ENCODE measurements at places on chromosomes 5 and 9.
A peak's percentile ranks its signal among the peaks of the same experiment; 100 is the strongest.

GRCh38 chr9:21684231-21684630, 118.2 kb upstream of the MTAP start:
- no peak for DNase-seq

DNA sequence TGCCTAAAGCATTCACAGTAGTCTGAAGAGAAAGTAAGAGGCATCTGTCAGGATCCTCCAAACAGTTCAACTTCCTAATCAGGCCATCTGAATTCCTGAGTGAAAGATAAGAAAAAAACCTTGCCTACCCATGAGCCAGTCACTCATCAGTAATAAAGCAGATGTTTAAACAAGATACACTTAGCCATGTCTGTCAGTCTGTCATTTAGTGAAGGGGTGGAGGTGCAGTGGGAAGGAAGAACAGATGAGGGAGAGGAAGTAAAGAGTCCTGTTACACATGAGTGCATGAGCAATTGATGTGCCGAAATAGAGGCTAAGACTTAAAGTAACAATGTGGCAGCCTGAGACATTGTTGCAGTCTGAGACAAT, 29.9 kb upstream of the DMRTA1 start:
- DNase-seq: no peak

DNA sequence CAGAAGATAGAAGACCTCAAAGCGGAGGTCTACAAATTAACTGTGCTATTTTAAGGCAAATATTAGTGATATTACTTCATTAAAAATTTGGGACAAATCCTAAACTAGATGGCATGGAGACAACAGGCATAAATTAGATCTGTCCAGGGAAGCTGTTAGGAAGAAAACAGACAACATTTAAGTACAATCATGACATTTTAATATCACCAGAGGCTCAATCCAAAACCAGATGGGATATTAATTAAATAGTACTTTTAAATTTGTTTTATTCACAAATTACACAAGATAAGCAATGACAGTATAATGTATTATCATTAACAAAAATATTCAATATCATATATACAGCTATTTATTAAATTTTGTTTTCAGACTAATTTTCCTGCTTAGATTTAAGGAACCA, 161.1 kb downstream of the AP3B1 start:
- no peak for DNase-seq

GRCh38 chr9:133184971-133185370, 21.3 kb upstream of the GBGT1 start:
- peak; percentile 93 for DNase-seq

GRCh38 chr5:119400245-119400644, 44.4 kb downstream of the TNFAIP8 start:
- DNase-seq: peak; percentile 78

- DNase-seq: no peak
Observed at GRCh38 chr5:140312791-140313189, 9.9 kb upstream of the PFDN1 start.

DNA sequence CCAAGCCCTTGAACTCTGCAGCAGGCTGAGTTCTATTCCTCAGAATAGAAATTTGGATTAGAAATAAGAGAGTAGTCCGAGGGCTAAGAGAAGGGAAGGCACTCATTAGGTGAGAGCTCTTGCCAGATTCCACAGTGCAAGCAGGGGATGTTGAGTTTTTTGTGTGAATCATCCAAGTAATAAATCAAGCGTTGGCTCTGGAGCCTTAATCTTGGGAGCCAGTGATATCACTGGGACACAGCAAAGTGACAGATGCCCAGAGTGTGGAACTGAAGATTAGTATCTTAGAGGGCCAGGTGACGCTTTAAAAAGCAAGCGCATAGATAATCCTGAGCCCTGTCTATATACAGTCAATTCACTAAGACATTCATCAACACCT, 60.3 kb downstream of the FOXD1 start:
- DNase-seq: no peak

DNA sequence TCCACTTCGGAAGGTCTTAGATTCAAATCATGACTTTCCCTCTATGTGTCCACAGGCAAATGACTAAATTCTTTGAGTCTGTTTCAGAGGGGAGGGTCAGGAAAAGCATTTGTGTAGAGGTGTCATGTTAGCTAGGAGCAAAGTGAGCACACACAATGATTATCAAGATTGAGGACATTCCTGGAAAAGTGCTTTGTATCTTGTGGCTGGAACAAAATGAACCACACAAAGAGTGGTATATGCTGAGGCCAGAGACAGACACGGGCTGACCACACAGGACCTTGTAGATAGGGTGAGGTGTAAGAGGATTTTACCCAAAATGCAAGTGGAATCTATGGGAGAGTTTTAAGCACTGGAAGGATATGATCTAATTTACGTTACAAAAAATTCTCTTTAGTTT, 245.3 kb upstream of the NMUR2 start:
- DNase-seq: no peak

DNA sequence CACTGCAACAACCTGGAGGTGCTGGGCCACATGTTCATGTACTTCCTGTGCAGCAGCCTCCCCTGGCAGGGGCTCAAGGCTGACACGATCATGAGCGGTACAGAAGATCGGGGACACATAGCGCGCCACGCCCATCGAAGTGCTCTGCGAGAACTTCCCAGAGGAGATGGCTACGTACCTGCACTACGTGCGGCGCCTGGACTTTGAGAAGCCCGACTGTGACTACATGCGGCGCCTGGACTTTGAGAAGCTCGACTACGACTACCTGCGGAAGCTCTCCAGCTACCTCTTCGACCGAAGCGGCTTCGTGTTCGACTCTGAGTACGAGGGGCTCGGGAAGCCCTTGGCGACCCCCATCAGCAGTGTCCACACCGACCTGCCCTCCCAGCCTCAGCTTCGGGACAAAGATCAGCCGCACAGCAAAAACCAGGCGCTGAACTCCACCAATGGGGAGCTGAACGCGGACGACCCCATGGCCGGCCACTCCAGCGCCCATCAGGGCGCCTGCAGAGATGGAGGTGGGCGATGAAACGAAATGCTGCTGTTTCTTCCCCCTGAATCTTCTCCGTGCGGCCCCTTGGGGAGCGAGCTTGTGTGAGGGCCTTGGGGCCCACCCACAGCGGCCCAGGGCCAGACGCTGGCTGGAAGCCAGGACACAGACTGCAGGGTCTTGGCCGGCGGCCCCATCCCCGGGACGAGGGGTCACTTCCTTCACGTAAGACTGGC, 56.5 kb downstream of the JAK2 start:
- no peak for DNase-seq

DNA sequence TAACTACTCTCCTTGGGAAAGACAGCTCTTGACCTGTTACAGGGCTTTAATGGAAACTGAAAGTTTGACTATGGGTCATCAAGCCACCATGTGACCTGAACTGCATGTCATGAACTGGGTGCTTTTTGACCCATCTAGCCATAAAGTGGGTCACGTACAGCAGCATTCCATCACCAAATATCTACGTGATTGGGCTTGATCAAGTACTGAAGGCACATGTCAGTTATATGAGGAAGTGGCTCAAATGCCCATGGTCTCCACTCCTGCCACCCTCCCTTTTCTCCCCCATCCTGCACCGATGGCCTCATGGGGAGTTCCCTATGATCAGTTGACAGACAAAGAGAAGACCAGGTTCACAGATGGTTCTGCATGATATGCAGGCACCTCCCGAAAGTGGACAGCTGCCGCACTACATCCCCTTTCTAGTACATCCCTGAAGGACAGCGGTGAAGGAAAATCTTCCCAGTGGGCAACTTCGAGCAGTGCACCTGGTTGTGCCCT, 7.3 kb upstream of the FCN1 start:
- no peak for DNase-seq

DNA sequence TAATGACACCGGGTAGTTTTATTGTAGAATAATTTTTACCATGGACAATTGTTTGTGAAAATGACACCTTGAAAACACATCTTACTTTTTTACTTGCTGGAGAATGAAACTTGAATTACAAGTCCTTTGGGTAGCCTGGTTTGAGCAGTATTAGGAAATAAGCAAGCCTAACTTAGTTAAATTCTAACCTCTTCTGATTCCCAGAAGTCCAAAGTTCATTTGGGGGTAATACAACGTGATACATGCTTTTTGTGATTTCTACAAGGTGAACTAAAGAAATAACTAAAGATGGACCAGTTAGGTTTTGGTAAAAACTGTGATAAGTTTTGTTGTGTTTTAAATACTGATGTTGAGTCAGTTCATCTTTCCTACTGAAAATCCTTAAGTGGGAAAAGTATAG, 135.4 kb upstream of the DMRT1 start:
- no peak for DNase-seq

DNA sequence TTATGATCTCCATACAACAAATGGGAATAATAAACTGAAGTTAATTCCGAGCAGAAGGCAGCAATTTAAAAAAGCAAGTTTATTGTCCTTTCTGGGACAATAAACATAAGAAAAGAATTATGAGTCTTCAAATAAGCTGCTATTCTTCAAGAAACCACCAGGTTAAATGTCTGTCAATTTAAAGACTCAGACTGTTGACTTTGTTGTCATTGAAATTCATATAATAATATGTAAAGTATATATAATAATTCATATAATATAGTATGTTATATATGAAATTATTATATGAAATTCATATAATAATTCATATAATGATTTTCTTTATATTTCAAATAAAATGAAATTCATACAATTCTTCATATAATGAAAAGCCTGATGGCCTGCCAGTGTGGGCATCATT, 497.5 kb upstream of the RGMB start:
- DNase-seq: no peak

- peak; percentile 32 for DNase-seq
Observed at GRCh38 chr5:32805971-32806638, 95.0 kb downstream of the NPR3 start.

- DNase-seq: no peak
Observed at GRCh38 chr9:14705079-14705478, 11.8 kb upstream of the ZDHHC21 start.

GRCh38 chr5:133868946-133869518, 99.4 kb downstream of the C5orf15 start:
- peak; percentile 86 for DNase-seq

- DNase-seq: no peak
Observed at GRCh38 chr5:127233590-127233989, 57.0 kb upstream of the MEGF10 start.

- no peak for DNase-seq
Observed at GRCh38 chr5:9302218-9302617, 243.7 kb downstream of the SEMA5A start.

DNA sequence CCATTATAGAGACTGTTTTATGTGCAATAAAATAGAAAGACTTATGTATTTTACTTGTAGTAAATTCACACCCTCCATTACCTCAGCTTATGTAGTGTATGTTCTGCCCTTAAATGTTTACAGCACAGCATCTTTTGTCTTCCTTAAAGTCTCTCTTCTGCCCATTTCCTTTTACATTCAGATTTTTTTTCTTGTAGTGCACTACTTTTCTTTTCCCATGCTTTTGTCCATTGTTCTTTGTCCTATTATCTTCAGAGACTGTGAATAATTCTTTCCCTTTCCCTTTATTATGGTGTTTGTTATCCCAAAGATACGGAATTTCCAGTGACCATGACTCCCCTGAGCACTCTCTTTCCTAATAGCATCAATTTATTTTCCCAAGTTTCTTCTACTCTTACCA, 66.1 kb upstream of the TYRP1 start:
- no peak for DNase-seq

DNA sequence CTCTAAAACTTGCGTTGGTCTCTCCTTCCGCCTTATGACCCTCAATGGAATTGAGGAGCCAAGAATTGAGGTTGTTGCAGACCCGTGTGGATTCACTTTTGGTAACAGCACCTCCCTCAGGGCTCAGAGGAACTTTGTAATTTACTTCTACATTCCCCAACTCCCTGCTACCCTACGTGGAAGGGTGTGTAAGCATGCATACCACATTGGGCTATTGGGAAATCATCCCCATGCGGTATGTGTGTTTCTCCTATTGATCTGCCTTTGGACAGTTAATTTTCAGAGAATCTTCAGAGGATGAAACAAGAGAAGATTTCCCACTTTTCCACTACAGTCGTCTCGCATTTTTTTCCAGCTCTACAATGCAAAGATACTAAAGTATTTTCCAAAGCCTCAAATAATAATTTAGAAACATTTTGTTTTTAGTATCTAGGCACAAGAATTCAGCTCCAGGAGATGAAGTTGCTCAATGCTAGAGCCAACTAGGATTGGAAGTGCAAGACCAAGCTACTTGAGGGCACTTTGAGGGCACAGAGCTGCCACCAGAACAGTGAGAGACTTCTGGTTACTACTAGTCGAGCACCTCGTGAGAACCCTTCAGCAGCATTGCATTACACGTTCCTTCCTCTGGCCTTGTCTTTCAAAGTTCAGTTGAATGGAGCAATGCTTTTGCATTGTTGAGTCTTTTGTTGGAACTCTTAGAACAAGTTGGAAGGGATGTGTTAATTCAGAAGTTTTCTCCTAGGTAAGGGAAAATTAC, 3.4 kb downstream of the C1QTNF3 start:
- DNase-seq: no peak

- peak; percentile 67 for DNase-seq
Observed at GRCh38 chr9:125747053-125747764, at the start of gene PBX3. PBX3 (plus strand) TSS chr9:125747373.

DNA sequence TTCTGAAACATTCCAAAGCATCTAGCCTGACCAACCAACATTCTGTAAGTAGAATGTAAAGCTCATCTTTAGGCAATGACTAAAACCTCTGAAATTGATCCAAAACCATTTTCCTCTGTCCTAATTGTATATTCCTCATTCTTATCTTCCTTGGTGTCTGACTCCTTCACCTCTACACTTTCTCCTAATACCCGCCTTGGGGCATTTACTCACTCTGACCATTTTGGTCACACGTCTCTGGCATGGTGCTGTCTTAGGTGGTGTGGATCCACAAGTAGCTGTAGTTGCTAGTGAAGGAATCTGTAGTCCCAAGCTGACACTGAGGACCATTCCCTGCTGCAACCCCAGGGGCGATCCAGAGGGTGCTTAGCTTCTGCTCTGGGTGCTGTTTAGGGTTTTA, 40.8 kb upstream of the LMNB1 start:
- DNase-seq: no peak

DNA sequence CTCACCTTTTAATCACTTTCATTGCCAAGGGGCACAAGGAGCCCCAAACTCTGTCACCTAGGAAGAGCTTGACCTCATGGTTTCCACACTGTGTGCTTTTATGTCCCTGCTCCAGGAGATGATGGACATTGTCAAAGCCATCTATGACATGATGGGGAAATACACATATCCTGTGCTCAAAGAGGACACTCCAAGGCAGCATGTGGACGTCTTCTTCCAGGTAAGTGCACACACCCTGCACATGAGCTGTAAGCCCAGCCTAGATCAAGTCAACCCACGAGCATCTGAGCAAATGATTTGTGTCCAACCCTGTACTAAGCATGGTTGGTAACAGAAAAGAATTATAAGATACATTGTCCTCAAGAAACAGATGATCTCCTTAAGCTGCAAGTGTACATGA, 50.8 kb upstream of the GABRP start:
- DNase-seq: no peak

DNA sequence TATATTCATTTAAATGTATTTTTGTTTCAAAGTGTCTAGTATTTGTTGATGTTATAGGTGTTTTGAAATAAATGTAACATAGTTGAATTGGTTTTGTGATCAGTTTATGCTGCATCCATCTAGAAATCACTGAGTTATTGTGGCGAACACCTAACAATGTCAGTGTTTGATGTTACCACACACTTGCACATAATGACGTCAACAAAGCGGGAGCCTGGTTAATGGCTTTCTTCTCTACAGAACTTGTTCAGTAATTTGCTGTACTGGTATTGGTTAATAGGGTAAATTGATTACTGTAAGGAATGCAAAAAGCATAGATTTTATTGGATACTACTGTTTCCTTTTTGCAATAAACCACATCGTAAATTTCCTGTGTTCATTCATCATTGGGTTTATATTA, 133.0 kb downstream of the ATG10 start:
- no peak for DNase-seq

GRCh38 chr9:98658951-98659351, 49.8 kb downstream of the GABBR2 start:
- no peak for DNase-seq

GRCh38 chr5:76403766-76404222, 709 bp downstream of the IQGAP2 start:
- DNase-seq: peak; percentile 80

Data from kidney (tissue), 22 donors.